Spleen (tissue), 13 donors: ENCODE measurements at places on chromosomes 12 and 14. TPM values are rescaled to one million over a fixed set of nuclear protein-coding genes. Genes with fewer than 3 reads are reported as not detected.

Gene RERGL
- total RNA-seq = 0.70 TPM

Gene KCNC2
- not detected for total RNA-seq

DNA sequence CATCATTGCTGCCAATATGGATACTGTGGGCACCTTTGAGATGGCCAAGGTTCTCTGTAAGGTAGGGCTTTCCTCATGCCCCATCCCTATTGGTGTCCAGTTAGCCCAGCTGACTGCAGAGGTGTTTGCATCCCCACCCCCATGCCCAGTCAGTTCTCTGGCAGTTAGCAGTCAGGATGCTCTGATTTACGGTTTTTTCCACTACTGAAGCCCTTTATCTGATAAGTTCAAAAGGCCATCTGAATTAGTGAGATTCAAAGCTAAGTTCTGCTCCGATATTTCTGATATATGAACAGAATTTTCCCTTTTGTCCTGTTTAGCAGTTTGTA is 773 bp downstream of the GMPR2 start:
- DNase-seq = no peak

- DNase-seq = peak; percentile 94
Observed at GRCh38 chr14:91173221-91173670, 59.4 kb downstream of the DGLUCY start.

GRCh38 chr14:69968132-69968531 is 88.9 kb downstream of the SMOC1 start:
- no peak for DNase-seq

DNA sequence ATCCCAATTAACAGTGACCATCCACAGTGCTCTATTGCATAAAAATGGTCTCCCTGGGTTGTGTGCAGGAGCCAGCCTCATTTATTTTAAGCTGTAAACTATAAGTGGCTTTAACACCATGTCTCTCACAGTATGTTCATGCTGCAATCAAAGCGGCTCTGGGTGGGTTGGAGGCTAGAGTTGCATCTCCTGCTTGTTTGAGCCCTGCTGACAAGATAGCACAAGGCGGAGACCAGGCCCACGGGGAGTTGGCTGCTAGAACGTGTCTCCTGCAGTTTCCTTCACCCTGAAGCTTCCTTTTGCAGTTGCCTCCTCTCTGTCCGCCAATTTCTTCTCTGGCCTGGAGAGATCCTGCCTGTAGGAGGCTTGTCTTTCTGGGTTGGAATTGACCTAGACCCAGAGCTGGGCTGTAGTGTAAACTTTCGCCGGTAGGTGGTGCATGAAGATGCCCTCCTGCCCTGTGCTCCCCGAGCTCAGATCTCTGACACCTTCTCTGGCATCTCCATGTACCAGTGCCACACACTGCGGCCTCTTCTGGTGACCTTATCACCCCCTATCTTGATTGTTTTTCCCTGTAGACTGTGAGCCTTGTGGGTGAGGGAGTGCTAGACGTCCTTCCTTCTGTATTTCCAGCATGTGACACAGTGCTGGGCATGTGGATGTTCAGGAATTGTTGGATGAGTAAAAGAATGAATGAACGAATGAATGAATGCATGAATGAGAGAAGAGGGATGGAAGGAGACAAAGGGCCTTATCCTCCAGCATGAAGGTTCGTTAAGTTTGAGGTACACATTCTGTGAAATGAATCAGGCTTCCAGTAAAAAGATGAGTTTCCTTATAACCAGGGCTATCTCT is 10.4 kb downstream of the OTUB2 start:
- peak; percentile 85 for DNase-seq

- DNase-seq = no peak
Observed at GRCh38 chr12:89603678-89604077, 77.8 kb upstream of the POC1B start.

- no peak for DNase-seq
Observed at GRCh38 chr14:64074961-64075612, 219.1 kb downstream of the ESR2 start.

Gene TAS2R19
- total RNA-seq = 11.1 TPM

Gene SOCS4
- total RNA-seq = 20.5 TPM

GRCh38 chr12:102685841-102686240 is 205.5 kb upstream of the IGF1 start:
- no peak for DNase-seq

Gene ALDH1L2
- total RNA-seq = 2.9 TPM

GRCh38 chr14:61477712-61478462 is 156.5 kb downstream of the PRKCH start:
- peak; percentile 92 for DNase-seq
